ENCODE measurements at places on chromosomes 6 and 20.

GRCh38 chr6:32187009-32187709 is 2.8 kb downstream of the PBX2 start:
- DNase-seq: no peak

- DNase-seq: no peak
These were observed 239.7 kb downstream of the TTLL2 start for GRCh38 chr6:167564416-167565250.

GRCh38 chr6:159180001-159180400 is 10.8 kb downstream of the FNDC1 start:
- no peak for DNase-seq

- DNase-seq: no peak
These were observed 13.8 kb downstream of the TFAP2A start for GRCh38 chr6:10401004-10401536.

DNA sequence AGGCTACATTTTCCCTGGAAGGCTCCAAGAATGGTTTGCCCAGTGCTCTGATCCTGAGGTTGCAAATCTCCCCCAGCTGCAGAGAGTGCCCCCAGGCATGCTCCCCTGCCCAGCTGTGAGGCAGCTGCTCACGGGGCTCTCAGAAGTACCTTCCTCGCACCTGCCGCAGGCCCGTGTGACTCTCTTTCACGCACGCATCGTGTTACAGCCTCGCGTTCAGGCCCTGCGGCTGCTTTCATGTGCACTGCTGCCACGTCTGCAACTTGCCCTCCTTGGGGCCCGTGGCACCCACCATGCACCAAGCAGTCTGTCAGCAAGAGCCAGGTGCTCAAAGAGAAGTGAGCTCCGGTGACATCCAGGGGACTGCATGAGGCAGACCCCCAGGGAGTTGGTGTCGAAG is 28.6 kb upstream of the SPO11 start:
- no peak for DNase-seq

DNA sequence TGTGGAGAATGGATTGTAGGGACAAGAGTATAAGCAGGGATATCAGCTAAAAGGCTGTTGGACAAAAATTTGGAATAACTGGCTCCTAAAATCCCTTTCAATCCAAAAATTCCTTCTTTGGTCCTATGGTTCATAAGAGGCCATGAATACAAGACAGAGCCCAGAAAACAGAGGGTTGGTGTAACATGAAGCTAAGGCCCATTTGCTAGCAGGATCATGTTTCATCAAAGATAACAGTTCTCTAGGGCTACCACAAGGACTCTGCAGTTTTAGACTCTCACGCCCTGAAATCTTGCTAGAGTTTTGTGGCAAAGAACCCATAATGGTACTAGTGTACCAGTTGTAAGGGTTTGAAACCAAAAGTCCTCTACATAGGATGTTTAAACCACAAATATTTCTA is 327.8 kb upstream of the TBX18 start:
- no peak for DNase-seq

DNA sequence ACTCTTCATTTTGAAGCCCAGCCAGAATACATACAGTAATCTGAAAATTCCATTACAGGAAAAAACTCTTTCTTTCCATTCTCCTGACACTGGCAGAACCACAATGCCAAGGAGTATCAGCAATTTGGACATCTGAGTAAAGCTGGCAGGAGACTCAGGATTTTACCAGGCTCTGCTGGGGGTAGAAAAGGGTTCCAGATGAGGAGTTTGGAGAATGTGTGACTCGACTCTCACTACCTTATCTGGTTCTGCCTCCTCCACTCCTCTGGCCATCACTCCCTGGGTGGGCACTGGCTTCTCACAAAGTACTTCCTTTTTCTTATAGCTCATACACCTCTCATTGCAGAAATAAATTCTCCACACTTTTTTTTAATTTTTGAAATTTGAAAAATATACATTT is 10.6 kb upstream of the WFDC8 start:
- DNase-seq: no peak

- no peak for DNase-seq
These were observed 101.2 kb upstream of the NT5E start for GRCh38 chr6:85348643-85349042.

GRCh38 chr20:62489932-62490263 is 14.1 kb upstream of the GATA5 start:
- no peak for DNase-seq

- DNase-seq: no peak
These were observed 702 bp downstream of the ETV7 start for GRCh38 chr6:36386495-36387439.

- DNase-seq: no peak
These were observed 67.1 kb upstream of the MYLIP start for GRCh38 chr6:16061818-16062217.

GRCh38 chr20:34473262-34473883 is 42.8 kb upstream of the DYNLRB1 start:
- no peak for DNase-seq

DNA sequence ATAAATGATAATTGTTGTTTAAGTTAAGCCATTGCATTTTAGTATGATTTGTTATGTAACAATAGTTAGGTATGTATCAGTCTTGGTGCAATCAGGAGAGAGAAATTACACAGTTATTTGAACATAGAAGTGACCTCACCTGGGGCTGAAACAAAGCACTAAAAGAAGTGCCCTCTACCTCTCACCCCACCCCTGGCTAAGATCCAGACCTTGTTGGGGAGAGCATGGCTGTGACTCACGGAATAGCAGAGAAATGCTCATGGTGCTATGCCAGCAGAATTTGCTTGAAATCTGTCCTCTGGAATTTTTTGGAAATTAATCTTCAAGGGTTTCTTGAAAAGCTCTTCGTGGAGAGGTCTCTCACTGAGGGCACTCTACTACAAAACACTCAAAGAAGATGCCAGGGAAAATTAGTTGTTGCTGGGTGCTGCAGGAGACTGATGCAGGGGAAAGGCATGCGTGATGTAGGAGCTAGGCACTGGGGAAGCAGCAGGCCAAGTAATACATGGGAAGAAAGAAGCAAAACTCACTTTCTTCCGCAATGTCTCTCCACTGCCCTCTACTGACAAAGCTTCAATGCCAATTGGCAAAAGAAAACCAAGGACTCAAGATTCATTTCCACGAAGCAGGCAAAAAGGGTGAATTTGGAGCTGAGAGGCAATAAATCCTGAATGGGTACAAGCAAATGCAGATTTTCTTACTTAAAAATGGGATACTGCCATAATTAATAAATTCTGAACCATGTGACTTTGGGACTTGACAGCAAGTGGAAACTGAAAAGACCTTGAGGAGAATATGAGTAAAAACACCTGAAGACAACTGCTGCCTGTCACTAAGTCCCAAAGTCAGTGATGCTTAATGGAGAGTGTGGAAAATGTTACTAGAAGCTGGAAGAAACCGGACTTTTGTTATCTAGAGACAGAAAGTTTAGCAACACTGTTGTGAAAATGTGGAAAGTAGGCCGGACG is 136.3 kb upstream of the ZNF184 start:
- no peak for DNase-seq

DNA sequence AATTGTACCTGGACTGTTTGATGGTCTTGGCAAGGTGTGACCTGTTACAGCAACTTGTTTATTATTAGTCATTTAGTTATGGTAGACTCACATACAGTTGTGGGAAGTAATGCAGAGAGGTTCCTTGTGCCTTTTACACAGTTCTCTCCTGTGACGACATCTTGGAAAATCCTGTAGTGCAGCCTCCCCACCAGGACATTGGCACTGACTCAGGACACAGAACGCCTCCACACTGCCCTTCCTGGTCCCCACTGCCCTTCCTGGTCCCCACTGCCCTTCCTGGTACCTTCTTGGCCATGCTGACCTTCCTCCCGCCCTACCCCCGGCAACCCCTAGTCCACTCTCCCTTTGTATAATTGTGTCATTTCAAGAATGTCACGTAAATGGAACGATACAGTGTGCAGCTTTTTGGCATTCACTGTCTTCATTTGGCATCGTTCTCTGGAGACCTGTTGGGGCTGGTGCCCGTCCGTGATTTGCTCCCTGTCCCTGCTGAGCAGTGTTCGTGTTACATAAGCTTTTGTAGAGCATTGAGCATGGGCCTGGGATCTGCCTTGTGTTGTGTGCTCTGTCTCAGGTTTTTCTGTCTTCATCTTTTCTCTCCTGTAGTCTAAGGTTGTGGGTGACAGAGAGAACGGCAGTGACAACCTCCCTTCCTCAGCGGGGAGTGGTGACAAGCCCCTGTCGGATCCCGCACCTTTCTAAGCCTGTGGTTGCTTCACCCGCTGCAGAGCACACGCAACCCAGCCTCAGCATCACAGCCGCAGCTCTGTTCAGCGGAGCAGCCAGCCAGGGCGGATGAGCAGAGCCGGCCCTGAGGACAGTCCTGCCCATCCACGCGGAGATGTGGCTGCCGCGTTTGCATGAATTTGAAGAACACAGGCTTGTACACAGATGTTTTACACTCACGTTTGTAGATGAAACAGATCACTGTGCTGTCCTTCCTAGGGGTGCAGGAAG is 5.4 kb upstream of the DNAJC5 start:
- DNase-seq: no peak

DNA sequence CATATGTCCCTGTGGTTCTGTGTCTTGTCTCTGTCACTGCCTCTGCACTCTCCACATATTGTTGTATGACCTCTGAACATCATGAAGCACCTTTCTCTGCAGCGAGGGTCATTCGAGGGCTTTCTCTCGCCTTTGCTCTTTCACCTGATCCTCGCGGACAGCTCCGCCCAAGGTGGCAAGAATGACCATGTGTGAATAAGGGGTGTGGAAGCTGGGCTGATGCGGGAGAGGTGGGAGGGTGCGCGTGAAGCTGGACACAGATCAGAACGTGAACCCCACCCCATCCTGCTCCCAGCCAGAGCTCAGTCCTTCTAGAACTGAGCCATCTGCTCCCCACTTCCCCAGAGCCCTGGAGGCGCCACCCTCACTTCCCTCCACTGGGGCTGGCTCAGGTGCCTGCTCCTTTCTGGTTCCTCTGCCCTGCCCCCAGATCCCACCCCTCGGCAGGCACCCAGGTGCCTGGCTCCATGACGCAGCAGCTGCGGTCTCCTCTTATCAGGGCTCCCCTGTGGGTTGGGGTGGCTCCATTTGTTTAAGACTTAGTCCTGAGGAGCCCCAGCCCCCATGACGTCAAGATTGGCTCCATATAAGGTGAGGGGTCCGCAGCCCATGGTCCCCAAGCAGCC is at the start of gene MUCL3:
TSS of gene MUCL3 (plus strand) at position 613 of the 626 bp plus-strand sequence. CDS start 27 bp downstream, outside the sequence.
- no peak for DNase-seq

- no peak for DNase-seq
These were observed 413.0 kb downstream of the BMP2 start for GRCh38 chr20:7180256-7181045.

DNA sequence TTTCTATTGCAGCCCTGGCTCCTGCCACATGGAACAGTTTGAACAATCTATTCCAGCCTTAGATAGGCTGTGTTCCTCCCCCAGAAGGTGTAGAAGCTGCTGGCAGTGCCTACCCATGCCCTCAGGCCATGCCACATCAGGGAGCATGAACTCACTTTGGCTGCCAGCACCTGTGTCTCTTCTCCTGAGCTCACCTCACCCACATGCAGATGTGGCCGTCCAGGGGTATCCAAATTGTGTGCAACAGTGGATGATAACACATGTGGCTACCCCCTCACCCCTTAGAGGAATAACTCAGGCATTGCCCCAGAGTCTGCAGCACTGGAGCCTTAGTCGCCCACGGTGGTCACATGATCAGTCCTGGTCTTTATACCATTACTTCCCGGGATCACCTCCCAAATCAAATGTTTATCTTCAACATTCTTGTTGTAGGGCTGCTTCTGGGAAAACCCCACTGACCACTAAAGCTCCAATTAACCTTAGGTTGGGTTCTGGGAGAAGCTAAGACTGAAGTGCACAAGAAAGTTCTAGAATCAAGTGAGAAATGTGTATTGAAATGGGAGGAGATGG is 110.4 kb downstream of the BANF2 start:
- no peak for DNase-seq

Data from stimulated activated CD4-positive, alpha-beta T cell treated with anti-CD3 and anti-CD28 coated beads, Interleukin-1b, Interleukin-23, amount 100 ng/mL, for 24 hours (primary cell).